Activated CD4-positive, CD25-positive, alpha-beta regulatory T cell (primary cell): ENCODE measurements at places on chromosomes 12 and 14.

DNA sequence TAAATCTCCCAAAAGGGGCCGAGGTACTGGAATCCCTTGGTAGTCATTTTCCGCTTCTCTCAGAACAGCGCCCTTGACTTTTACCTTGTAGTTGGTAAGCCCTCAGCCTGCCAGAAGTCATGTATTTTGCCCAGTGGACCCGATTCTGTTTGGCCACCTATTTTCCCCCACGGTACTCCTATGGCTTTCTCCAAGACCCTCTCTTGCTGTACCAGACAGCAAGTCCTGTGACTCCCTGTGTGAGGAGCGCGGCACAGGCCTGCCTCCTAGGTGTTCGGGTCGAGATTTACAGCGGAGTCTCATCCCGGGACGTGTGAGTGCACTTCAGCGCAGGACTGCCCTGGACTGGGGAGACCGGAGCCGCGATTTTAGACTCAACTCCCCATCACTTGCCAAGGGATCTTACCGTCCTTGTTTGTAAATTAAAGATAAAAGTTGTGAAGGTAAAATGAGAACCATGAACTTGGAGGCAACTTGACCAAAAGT is 1.1 kb upstream of the MBD6 start:
- DNase-seq: no peak

DNA sequence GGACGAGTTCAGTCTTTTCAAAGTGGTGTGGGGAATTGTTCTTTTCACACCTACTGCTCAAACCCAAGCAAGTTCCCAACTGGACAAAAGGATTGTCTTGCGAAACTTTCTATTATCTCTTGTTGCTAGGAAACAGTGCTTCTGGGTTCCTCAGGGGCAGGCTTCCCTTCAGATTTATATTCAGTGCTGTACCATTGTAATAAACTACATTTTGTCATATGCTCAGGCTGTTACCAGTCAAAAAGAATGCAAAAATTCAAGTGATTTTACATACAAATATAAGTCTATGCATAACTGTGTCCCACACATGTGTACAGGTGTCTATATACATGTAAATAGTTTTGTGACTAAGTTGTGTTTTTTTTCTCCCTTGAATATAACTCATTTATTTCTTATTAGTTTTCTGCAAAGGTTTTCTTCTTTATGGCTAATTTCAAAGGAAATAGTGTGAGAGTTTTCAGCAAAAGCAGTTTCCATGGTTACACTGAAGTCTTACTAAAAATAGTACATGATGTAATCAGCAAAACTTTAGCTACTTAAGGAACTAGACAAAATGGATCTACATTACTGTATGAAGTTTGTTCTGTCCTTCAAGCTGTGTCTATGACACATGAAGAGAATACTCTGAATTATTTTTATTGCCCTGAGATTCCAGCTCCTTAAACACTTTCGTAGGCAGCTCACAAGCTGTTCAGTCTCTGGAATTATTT is 430.2 kb upstream of the TMPO start:
- no peak for DNase-seq

GRCh38 chr12:42144158-42144407 is 591 bp downstream of the GXYLT1 start:
- DNase-seq: no peak

DNA sequence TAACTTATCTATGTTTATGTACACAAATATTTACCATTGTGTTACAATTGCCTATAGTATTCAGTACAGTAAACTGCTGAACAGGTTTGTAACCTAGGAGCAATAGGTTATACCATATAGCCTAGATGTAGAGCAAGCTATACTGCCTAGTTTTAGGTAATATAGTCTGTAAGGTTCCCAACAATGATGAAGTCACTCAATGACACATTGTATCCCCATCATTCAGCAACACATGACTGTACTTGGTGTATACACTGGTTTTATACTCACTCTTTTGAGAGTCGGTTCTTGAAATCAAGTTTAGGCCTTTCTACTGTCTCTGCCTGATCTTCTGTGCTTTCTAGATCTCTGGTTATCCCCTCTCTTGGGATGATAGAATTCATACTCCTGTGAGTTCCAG is 5.5 kb downstream of the RNASE1 start:
- no peak for DNase-seq

DNA sequence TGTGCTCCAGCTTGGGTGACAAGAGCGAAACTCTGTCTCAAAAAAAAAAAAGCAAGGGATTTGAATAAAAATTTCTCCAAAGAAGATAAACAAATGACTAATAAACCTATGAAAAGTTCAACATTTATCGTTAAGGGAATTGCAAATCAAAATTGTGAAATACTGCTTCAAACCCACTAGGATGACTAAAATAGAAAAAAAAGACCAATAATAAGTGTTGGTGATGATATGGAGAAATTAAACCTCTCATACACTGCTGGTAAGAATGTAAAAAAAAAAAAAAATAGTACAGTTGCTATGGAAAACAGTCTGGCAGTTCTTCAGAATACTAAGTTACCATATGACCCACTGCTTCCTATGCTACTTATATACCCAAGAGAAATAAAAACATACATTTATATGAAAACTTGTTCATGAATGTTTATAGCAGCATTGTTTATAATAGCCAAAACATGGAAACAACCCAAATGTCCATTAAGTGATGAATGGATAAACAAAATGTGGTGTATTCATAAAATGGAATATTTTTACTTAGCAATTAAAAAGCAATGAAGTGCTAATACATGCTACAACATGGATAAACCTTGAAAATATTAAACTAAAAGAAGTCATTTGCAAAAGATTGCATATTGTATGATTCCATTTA is 39.4 kb upstream of the TMPRSS12 start:
- no peak for DNase-seq

- no peak for DNase-seq
These were observed 58.3 kb upstream of the ANP32D start for GRCh38 chr12:48414021-48414420.

DNA sequence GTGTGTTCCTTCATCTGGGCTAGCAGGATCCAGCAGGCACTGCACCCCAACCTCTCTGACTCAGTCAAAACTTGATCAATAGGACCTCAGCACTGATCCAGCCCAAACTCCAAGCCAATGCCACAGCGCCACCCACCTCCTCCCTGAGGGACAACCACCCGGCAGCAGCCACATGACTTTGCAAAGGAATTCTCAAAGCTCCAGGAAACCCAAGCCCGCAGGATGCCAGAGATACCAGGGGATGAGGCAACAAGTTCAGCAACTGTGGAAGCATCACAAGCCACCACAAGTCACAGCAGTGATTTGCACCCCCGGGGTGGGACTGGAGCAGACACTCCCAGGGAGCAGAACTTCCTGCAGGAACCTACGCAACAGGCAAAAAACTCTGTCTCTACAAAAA is 37.3 kb downstream of the ACTN1 start:
- DNase-seq: no peak

DNA sequence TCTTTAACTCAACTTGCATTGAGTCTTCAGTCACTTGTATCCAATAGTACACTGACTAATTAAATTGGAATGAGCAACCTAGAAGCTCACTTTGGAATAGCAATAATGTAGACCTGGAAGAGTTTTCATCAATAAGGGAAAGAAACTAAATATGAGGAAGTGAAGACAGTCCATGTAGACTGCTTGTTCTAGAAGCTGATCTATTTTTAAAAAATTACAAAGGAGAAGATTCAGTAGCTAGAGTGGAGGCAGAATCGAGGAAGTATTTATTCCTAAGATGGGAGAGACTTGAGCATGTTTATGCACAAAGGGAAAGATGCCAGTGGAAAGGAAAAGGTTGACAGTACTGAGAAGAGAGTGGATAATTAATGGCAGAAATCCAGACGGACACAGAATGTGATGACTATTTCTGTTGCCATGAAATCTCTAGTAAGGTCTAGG is 156.3 kb upstream of the PDE3A start:
- DNase-seq: no peak

DNA sequence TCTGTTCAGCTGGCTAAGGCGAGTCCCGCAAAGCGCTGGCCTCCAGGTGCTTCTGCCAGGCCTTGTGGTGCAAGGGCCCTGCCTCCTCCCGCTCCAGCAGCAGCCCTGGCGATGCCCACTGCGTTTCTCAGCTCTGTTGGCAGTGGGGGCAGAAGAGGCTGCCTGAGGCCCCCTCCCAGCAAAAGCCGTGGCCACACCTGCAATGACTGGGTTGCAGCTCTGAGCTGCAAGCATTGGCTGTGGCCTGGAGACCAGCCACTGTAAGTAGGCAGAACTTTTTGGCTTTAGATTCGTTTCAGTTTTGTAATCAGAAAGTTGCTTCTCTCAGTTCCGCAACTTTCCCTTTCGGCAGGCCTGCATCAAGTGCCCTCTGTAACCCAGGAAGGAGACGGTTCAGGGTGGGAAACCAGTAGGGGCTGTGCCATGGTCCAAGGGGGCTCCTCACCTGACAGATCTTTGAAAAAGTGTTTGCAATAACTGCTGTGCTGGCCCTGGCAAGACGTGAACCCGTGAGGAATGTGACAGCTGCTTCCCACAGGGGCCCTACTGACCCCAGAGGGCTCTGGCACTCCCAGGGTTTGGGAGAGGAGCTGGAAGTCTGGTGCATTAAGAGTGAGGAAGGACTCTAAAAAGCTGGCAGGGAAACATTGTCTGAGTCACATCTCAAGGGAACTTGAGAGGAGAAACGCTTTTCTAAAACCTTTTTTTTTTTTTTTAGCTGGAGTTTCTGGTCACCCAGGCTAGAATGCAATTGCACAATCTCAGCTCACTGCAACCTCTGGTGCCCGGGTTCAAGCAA is 54.5 kb upstream of the MAX start:
- DNase-seq: no peak

DNA sequence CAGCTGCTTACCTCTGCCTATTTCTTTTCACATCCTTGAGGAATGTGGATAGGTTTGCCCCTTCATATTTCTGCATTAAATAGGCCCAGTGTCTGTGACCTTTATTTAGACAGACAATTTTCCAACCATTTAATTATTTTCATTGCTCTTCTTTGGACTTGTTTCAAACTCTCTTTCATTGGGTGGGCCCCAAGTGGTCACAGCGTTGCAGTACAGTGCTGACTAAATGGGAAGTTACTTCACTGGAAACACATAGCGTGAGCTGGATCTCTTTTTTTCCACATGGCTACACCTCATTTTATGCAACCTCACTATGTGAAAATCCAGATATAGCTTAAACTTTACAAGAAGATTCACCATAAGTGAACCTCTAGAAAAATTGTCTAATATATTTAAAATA is 438.9 kb downstream of the ADAMTS20 start:
- no peak for DNase-seq

DNA sequence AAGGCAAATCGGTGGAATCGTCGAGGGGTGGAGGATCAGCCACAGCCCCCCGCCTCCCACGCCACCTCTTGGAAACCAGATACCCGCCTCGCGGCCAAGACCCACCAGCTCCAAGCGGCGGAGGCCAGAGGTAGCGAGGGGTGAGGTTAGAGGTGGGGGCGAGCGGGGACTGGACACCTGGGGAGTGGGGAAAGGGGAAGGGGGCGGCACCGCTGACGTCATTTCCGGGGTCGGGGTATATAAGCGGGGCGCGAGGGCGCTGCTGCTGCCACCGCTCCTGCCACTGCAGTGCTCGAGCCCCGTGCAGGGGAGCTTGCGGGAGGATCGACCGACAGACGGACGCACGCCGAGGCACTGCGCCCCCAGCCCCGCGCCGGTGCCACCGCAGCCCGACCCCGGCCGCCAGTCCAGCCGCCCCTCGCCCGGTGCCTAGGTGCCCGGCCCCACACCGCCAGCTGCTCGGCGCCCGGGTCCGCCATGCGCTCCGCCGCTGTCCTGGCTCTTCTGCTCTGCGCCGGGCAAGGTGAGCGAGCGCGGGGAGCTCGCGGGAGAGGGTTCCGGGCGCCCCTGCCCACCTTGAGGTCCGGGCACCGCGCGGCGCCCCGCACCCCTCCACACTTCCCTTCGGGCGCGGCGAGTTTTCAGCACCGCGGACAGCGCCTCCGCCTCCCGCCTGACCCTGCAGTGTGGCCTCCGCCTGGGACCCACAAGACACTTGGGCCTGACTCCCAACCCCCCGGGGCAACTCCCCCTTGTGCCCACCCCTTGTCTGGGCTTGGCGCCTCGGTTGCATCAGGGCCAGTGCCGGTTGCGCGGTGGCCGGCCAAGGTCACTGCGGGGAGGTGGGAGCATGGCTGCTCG is at the start of gene CHGA:
CHGA (plus strand) TSS at position 268 of the 861 bp plus-strand sequence; CDS start at position 478, 210 bp downstream.
- no peak for DNase-seq

DNA sequence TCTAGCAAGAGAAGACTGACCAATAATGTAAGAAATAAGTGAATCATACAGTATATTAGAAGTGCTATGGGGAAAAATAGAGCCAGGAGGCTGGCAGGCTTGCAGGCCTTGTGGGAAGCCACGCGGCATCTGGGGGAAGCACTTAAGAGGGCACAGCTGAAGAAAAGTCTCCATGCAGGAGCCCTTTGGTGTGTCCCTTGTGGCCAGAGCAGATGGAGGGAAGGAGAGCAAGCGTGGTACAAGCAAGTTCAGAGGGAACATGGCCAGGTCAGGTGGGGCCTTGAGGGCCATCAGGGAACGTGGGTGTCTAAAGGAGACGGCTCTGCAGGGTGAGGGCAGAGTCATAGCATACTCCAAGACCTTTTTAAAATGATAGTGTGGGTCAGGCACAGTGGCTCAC is 51.7 kb downstream of the LRRC74A start:
- DNase-seq: no peak

DNA sequence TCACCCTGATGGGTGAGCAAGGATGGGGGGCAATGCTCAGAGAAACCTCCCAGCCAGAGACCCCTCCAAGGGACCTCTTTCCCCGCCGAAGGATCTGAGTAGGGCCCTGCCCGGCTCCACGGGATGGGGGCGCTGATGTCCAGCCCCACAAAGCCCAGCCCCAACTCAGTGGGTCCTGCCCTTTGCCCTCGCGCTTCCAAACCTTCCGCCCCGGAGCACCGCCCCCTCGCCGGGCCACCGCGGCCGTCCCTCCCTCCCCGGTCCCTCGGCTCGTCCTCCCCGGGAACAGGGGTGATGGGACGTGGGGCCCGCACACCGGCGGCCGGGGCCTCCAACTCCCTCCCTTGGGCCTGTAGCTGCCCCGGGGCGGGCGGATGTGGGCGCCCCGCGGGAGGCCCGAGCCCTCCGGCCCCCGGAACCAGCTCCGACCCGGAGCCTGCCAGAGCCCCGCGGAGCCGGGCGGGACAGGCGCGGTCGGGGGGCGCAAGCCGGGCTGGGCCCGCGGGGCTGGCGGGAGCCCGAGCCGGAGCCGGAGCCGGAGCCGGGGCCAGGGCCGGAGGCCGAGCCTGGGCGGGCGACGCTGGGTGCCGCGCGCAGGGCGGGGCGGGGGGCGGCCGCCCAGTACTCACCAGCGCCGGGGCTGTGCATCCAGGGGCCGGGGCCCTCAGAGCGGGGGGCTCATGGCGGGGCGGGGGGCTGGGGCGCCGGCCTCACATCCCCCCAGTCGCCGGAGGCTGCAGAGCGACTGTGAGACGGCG is 386 bp downstream of the HDAC7 start:
- no peak for DNase-seq

DNA sequence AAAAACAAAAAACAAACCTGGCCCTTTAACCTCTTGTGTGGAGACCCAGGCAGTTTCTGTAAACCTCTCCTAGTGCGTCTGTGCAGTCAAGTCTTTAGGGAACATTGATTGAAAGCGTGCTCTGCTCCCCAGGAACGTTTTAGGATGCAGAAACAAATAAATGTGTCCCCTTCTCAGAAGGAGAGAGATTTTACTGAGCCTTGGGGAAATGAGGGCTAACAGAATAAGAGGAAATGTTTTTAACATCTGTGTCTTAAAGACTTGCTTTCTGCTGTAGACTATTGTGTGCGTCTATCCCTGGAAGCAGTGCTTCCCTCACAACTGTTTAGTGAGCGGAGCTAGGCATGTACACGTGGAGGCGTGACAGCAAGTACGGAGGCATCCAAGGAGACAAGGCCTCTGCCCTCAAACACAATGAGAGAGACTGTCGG is 54.3 kb downstream of the TECPR2 start:
- DNase-seq: no peak

GRCh38 chr14:77878783-77879182 is 78.9 kb downstream of the ADCK1 start:
- DNase-seq: no peak
